ENCODE measurements at places on chromosomes 3 and 15.

- DNase-seq = no peak
Observed at GRCh38 chr3:22103423-22103822, 352.4 kb upstream of the ZNF385D start.

- no peak for DNase-seq
Observed at GRCh38 chr3:11282250-11283138, 10.3 kb downstream of the ATG7 start.

DNA sequence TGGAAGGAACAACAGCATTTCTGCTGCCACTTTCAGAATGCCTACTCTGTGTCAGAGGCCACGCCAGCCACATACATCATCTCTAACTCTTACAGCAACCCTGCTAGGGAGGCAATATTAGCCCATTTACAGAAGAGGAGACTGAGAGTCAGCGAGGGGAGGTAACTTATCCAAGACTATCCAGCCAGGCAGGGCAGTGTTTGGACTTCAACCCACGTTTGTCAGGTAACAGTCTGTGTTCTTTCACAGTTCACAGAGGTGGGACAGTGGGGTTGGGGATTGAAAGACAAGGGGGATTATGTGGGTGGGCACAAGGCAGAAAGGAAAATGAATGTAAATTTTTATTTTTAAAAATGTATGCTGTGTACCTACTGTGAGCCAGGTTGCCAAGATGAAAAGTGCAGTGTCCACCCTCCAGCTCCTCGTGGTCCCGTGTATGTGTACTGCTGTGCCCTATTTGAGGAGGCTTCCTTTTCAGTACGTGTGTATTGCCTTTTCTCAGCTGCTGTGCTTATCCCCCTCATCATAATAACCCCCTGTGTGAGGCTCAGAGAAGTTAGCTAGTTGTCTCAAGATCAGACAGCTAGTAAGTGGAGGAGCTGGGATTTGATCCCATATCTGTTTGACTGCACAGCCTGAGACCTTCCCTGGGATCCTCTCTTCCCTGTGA is 16.5 kb upstream of the ATP2B2 start:
- DNase-seq = no peak

- no peak for DNase-seq
Observed at GRCh38 chr3:2166552-2166951, 67.9 kb downstream of the CNTN4 start.

DNA sequence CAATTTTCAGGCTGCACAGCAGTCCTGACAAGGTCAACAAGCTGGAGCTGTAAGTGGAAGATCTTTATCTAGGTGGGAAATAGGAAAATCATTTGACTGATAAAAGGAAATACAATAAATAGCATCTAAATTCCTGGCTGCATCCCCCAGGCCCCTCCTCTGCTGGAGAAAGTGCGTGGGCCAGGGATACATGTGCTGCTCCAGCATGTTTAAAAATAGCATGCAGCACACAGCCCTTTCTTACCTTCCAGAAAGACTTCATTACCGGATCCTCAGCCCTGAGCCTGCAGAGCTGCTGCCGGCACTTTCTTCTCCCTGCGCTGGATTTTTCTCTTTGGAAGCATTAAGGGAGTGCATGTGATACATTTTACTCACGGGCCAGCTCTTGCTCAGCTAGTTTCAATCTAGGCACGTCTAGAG is 77.3 kb downstream of the HMG20A start:
- no peak for DNase-seq

GRCh38 chr15:88648357-88649214 is 9.8 kb downstream of the ISG20 start:
- DNase-seq = no peak

- no peak for DNase-seq
Observed at GRCh38 chr3:166902374-166902773, 477.7 kb downstream of the ZBBX start.

DNA sequence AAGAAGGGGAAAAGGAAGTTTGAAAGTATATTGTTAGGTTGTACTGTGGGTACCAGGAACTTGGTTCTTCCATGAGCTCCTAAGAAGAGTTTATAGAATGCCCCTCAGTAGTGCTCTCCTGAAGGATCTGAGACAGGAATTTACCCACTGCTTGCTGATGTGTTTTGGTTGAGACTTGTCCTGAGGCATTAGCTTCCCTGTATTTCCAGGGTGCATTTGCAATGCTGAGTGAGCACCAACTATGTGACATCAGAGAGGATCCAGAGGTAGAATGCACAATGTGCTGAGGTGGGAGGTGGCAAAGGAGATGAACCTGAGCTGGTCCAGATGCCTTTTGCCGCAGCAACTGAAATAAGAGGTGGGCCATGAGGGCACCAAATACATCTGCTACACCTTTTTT is 64.3 kb upstream of the LRRC3B start:
- DNase-seq = no peak

- no peak for DNase-seq
Observed at GRCh38 chr3:25575001-25575400, 89.7 kb downstream of the TOP2B start.

- DNase-seq = no peak
Observed at GRCh38 chr15:84638103-84638502, 16.0 kb downstream of the WDR73 start.

GRCh38 chr15:34855893-34856292 is 60.5 kb upstream of the ACTC1 start:
- peak; percentile 49 for DNase-seq

GRCh38 chr3:45628746-45629145 is 34.2 kb downstream of the LIMD1 start:
- no peak for DNase-seq

DNA sequence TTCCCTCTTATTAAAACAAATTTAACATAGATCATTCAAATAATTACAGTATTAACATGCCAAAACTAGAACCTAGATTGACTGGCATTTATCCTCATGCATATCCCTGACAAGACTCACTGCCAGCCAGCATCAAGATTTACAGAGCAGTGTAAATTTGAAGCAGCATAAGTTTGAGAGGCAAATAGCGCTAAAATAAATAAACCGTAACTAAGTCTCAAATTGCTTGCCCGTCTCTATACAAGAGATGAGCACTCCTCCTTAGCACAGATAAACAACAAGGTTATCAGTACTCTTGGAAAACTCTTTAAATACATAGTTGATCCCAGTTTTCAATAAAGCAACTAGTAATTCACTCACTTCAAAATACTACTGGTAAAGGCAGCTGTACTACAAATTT is 29.6 kb downstream of the MSL2 start:
- no peak for DNase-seq

DNA sequence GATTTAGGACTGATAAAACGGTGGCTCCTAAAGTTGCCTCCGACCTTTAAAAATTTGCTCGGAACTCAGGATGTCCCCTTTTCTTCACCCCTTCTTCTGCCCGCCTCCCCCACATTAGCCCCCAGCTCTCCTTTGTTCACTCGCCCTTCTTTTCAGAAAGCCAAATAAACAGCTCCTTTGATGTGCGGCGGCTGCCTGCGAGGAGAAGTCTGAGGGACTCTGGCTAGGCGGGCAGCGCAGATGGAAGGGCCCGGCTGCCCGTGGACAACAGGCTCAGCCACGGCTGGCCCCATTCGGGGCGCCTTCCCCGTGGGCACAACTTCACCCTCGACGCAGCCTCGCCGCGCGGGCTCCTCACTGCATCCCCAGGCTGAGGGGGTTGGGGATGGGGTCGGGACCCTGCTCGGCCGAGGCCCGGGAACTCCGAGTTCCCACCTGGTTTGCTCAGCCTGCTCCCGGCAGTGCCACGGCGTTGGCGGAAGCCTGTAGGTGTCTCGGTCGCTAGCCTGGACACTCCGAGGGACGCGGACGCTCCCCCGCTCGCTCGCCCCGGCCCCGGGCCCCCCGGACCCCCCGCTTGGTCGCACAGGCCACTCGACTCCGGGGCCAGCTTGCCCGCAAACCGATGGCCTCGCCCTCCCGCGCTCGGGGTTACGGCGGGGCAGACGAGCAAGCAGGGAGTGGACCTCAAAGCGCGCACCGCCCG is 897 bp upstream of the TLE3 start:
- DNase-seq = no peak

DNA sequence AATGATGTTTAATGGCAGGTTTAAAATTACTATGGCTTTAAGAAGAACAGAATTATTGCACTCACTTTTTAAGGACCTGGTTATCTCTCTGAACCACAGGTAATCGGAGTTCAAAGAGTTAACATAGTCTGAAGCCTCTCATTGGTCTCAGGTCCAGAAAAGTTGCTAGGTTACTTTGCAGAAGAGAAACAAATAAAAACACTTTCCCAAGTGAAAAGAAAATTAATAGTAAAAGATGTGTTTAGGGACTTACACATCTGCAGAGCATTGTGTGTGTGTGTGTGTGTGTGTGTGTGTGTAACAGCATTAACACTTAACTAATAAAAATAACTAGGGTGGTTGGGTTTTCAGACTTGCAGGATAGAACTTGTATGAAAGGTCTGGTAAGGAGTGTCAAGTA is 1.0 kb downstream of the MASP1 start:
- no peak for DNase-seq

GRCh38 chr3:139319428-139320402 is 24.1 kb upstream of the MRPS22 start:
- no peak for DNase-seq

GRCh38 chr15:66858423-66859207 is 156.6 kb downstream of the SMAD6 start:
- DNase-seq = no peak
